Activated T-cell treated with anti-CD3 and anti-CD28 coated beads, Interleukin-2, amount 50 U/mL, for 24 hours (primary cell): ENCODE measurements at places on chromosomes 6 and 20.

GRCh38 chr20:63375438-63375837 is 14.3 kb upstream of the CHRNA4 start:
- DNase-seq, result no peak

GRCh38 chr20:20085812-20086211 is 33.5 kb downstream of the CFAP61 start:
- no peak for DNase-seq

GRCh38 chr6:7580927-7581618 is 8.9 kb upstream of the SNRNP48 start:
- DNase-seq, result no peak

GRCh38 chr6:7463785-7464184 is 74.2 kb downstream of the RIOK1 start:
- no peak for DNase-seq

- DNase-seq, result no peak
Observed at GRCh38 chr20:39785252-39785917, 823.2 kb downstream of the DHX35 start.

DNA sequence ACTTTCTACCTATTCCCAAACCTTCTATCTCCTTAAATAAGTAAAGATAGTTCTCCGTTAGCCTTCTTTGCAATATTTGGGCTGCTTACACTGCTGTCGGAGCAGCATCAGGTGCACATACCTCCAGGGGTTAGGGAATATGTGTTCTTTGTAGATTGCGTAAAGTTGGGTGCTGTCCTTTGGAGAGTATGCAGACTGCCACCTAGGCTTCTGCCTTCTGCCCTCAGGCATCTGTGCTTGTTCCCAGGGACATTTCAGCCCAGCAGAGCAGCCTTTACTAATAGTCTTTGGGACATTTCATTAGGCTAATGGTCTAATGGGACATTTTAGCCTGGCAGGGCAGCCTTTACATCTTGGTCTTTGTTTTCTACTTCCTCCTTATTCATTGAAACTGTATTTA is 260.6 kb downstream of the TPBG start:
- no peak for DNase-seq

- no peak for DNase-seq
Observed at GRCh38 chr6:41713650-41714291, 21.6 kb downstream of the TFEB start.

- no peak for DNase-seq
Observed at GRCh38 chr6:148716811-148717210, 30.0 kb upstream of the UST start.

DNA sequence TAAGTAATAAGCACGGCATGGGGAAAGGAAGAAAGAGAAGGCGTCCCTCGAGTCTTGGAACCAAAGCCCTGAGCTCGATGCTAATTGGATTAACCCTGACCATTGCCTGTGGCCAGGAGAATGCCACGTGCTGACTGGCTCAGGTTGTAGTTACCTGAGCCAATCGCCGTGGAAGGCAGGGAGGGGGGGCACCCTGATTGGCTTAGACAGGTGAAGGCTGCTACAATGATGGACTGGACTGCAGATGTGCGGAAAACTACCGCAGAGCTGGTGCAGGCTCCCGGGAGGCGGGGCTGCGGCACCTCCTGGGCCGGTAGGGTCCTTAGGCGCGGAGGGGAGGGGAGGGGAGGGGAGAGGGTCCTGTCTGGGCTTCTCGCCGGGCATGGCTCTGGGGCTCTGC is 121.3 kb downstream of the TFAP2C start:
- DNase-seq, result no peak

DNA sequence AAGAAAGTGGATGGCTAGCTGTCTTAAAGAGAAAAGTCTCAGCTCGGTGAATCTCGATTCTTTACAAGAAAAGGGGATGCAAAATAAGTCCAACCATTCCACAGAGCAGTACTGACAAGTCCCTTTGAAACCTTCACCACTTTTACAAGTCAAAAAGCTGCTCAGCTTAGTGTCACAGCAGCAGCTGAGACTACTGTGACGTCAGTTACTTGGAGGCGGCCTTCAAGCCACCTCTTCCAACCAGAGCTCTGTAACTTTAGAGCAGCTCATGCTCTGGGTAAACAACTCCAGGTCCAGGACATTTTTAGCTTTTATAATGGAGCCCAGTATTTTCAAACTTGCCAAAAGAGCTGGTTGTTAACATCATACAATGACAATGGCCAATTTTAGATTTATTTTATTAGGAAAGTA is at the start of gene KIAA0408:
Gene KIAA0408 (minus strand): TSS at position 159 of the 411 bp plus-strand sequence. CDS start 5,408 bp downstream, outside the sequence.
- no peak for DNase-seq
